ENCODE measurements at places on chromosomes 5 and 9.

DNA sequence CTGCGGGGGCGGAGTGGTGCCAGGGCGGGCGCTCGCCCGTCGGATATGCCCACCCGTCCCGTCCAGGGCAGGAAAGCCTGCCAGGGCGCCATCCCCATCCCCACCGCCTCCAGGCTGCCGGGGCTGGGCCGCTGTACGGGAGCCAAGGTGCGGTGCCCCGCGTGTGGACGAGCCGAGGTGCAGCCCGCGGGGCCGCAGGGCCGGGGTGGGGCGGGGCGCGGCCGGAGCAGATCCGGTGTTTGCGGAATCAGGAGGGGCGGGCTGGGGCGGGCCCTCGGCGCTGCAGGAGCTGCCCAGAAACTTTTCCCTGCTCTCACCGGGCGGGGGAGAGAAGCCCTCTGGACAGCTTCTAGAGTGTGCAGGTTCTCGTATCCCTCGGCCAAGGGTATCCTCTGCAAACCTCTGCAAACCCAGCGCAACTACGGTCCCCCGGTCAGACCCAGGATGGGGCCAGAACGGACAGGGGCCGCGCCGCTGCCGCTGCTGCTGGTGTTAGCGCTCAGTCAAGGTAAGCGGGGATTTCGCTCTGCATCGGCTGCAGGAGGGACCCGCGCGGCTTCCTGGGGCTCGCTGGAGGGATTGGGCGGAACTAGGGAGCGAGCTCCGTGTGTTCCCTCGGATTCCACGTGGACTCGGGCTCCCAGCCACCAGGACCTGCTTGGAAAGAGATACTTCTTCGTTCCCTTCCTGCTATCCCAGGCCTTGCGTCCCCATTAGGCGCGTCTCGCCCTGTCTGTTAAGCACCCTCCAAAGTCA lies at the start of gene ITGA2:
ITGA2 (plus strand) TSS at position 328 of the 756 bp plus-strand sequence; CDS start at position 445, 117 bp downstream.
- peak; percentile 54 for DNase-seq

DNA sequence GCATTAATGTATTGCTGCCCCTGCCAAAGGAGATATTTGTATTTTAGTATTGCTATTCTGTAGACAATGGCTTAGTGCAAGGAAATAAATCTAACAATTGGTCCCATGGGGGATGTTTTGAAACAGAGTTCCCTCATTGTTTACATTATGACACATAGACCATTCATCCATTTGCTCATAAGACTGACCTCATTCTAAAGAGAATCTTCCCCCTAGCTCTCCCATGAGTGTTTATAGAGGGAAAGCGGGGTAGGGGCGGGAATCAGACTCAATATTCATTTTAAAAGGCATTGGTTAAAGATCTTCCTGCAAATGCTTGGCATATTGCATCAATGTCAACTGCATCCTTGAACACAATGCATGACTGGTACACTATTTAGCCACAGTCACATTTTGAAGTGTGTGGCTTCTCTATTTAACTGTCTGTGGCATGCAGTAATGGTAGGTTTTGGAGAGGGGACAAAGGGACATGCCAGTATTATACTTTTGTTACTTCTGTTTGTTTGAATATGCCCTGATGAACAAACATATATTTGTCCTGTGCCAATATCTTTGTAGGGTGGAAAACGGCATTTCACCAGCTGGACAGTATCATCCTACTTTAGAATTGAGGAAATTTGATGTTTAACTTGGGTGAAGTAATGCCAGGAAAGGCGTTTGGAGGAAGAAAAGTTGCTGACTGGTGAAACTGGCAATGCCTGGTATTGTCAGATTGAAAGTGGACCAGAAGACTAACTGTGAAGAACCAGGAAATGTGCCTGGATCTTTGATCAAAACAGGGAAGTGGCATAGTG lies 84.1 kb upstream of the MEGF10 start:
- DNase-seq: no peak

- no peak for DNase-seq
These were observed 62.7 kb downstream of the SSBP2 start for GRCh38 chr5:81688215-81688614.

DNA sequence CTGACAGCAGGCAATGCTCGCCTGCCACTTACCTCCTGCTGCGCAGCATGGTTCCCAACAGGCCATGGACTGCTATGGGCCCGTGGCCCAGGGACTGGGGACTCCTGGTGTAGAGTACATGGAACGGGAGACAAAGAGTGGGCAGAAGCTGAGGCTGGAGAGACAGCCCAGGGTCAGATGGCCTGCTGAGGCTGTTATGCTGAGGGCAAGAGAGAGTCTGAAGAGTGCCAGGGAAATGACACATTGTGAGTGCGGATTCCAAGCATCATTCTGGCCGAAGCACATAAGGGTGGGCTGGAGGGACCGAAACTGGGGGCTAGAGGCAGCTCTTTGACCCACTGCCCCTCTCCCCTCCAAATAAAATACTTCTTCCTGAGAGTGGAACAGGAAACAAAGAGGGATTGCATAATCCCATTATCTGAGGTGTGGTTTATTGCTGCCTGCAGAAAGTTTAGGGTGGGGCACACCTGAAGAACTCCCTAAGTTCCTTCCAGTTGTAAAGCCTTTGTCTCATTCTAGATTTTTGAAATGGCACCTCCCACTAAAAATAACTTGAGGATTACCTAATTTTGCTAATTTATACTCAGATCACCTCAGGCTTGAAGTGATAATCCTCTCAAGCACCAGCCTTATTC lies 158.1 kb downstream of the ATP10B start:
- no peak for DNase-seq

- no peak for DNase-seq
These were observed 47.5 kb downstream of the RASGRF2 start for GRCh38 chr5:81007637-81008027.

GRCh38 chr5:113434889-113435288 lies at the start of gene TSSK1B:
Gene TSSK1B, minus strand, starts transcription at chr5:113434989. Its CDS starts 150 bp downstream, at chr5:113434839.
- DNase-seq: no peak

DNA sequence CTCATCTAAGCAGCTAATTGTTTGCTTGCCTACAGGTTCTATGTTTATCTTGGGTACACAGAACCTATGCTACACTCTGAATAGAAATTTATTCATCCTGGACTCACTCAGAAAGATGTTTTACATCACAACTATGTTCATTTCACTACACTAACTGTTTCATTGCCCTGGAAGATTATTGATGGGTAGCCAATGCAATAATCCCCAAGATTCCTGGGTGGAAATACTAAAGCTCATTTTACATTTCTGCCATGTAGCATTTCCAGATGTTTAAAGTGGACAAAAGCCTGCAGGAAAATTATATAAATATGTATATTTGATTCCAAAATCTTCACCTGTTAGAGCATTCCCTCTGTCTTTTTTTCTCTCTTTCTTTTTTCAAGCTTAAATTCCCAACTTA lies 51.9 kb upstream of the IL7R start:
- DNase-seq: no peak

DNA sequence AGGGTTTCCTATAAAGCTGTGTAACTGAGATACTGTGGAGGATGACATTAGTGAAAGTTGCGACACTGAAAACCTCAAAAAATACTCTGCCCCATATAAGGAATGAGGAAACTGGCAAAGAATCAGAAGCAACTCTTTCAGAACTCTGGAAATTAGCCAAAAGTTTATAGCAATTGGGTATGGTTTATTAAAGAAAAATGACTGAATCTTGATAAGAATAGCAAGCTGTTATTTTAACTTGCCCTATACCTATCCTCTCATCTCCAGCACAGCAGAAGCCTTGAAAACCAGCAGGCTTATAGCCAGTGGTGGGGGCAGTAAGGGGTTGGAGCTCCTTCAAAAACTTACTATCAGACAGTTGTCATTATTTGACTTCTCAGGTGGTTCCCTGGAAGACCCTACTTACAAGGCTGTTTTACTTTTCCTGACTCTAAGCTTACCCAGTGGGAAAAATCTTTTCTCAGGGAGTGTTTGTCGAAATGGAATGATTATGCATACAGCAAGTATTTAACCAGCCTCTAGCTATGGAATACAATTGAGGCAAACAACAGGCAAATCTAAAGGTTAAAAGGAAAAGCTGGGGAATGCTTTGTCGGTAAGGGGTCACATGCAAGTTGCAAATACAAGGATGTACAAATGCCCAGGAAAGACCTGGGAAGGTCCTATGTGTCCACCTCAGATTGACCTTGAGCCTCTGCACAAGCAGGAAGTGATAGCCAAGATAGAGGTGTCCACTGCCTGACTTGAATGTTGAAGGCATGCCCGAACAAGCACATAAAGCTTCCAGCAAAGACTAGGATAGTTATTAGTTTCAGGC lies 21.0 kb upstream of the FAM151B start:
- DNase-seq: no peak

DNA sequence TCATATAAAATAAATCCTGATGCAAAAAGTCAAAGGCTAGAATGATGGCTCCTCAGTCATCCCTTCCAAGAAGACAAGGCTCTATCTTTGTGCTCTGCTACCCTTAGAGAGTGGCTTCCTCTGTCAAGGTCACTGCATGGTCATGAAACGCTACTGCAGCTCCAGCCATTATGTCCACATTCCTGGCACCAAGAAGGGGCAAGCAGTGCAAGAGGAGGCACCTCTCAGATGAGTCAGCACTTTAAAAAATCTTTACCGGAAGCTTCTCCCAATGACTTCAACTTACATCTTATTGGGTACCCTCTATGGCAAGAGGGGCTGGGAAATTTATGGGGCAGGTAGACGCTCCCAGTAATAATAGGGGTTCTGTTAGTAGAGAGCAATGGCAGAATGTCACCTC lies 129.5 kb upstream of the CPEB4 start:
- no peak for DNase-seq

DNA sequence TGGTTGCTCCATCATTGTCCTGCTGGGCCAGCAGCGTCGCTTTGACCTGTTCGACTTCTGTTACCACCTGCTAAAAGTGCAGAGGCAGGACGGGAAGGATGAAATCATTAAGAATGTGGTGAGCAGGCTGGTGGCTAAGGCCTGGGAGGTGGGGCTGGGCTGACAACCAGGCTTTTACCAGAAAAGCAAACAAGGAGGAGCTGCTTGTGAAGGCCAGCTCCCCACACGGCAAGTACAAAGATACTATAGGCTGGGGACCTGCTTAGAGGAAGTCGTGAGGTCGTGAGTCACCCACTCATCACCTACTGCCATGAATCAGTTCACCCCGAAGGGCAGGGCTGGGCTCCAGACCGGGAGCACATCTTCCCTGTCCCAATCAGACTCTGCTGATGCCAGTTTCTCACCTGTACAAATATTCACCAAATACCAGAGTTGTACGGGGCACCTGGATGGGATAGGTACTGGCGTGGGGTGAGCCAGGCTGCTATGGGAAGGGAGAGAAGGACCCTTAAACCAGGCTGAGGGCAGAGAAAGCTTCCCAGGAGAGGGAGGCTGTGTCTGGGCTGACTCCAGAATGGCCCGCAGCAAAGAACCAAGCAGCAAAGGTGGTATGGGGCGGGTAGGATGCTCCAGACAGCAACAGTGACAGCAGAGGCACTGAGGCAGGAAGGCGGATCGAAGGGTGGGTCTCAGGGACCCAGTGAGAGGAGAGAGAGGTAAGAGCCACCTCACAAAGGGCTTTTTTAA lies 69.3 kb upstream of the NIPAL4 start:
- DNase-seq: no peak

GRCh38 chr5:58080573-58080972 lies 379.3 kb downstream of the PLK2 start:
- no peak for DNase-seq

GRCh38 chr9:136978073-136978864 lies 965 bp downstream of the PTGDS start:
- DNase-seq: peak; percentile 95

DNA sequence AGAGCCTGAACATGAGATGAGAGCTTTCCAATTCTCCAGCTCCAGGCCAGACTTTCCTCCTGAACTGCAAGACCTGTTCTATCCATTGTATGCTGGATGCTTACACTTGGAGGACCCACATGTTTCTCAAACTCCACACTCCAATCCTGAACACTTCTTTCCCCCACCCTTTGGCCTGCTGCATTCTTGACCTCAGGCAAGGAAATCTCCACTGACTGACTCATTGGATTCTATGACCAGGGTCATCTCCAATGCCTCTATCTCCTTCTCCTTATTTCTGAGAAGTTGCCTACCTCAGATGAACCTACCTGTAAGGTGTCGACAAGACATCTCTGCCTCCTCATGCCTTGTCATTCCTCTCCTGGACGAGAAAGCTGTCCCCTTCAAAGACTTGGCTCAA lies 153.6 kb downstream of the CRB2 start:
- no peak for DNase-seq

DNA sequence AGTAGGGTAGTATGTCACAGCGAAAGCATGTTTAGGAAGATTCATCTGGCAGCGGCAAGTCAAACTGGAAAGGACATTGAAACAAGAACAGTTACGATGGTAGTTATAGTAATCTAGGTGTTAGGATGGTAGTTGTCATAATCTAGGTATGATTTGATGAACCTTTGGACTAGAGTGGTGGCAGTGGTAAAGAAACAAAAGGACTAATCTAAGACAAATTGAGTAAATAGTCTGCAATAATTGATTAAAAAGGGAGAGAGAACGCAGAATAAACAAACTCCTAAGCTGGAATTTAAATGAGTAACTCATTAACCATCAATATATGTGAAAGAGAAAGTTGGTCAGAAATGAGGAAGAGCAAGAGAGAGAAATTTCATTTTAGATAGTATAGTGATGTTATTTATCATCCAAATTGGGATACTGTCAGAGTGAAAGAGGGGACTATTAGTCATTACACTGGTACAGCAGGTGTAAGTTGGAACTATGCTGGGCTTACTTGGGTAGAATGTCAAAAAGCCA lies 56.8 kb downstream of the MTREX start:
- no peak for DNase-seq

DNA sequence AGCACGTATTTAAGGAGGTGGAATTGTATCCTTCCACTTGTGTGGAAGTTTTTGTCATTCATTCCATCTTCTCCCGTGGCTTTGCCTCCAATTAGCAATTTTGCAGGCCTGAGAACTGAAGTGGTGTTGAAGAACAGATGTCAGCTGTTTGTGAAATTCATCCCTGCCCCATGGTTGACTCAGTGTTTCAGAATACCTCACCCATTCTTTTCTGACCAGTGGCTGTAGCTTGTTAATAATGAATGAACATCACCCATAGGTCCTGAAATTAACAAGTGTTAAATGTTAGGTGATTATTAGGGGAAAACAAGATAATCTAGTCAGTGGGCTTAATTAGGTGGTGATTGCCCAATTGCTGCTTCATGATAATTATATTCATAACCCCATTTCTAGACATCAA lies 11.7 kb downstream of the ZNF462 start:
- no peak for DNase-seq

DNA sequence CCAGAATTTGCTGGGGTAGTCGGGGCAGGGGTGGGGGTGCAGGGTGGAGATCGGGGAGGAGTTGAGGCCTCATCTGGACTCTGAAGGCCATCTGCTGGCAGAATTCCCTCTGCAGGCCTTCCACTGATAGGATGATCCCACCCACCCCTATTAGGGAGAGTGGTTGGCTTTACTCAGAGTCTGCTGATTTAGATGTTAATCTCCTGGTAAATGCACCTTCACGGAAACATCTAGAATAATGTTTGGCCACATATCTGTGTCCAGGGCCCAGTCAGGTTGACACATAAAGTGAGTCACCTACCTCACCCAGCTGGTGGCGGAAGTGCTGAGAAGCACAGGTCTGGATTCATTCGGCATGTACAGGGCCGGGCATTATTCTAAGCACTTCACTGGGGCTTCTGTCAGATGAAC lies 50.0 kb downstream of the DAPK1 start:
- DNase-seq: no peak

Measured in hippocampal formation (tissue), 2 donors.